ENCODE measurements at places on chromosomes 6 and 20. TPM values are rescaled to one million over a fixed set of nuclear protein-coding genes. Genes with fewer than 3 reads are reported as not detected.

The CLPSL2 gene
- not detected for total RNA-seq

The ID1 gene
- 1,163 TPM for total RNA-seq

The HRH3 gene
- total RNA-seq, result not detected

The SLC22A1 gene
- total RNA-seq, result under 0.01 TPM

The RAET1L gene
- not detected for total RNA-seq

The RPS18 gene
- 10,287 TPM for total RNA-seq

The PLAGL1 gene
- total RNA-seq, result 42.8 TPM

The FKBP5 gene
- total RNA-seq, result 26.4 TPM

The PDYN gene
- total RNA-seq, result not detected

The SLC17A2 gene
- total RNA-seq, result not detected

The BNIP5 gene
- not detected for total RNA-seq

The SEC63 gene
- 10.5 TPM for total RNA-seq

The TMEM170B gene
- 1.6 TPM for total RNA-seq

- DNase-seq, result no peak
These were observed 188.0 kb upstream of the TENT5A start for GRCh38 chr6:81940451-81940985.

GRCh38 chr6:158559338-158559894 is 475 bp upstream of the TMEM181 start:
- DNase-seq, result no peak

DNA sequence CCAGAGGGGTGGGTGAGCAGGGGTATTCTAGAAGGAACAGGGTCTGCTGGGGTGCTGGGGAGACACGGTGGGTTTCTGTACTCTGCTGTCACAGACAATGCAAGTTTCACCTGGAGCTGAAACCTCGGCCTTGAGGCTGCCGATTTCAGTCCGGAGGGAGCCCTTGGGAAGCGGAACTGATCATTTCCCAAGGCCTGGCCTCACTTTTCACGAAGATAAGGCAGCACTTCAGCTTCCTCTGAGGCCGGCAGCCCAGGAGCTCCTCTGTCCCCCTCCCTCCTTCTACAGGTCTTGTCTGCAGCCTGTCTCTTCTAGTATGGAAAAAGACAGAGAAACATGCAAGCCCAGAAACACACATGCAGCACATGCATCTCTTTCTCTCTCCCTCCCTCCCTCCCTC is 242.1 kb downstream of the CDC5L start:
- no peak for DNase-seq

DNA sequence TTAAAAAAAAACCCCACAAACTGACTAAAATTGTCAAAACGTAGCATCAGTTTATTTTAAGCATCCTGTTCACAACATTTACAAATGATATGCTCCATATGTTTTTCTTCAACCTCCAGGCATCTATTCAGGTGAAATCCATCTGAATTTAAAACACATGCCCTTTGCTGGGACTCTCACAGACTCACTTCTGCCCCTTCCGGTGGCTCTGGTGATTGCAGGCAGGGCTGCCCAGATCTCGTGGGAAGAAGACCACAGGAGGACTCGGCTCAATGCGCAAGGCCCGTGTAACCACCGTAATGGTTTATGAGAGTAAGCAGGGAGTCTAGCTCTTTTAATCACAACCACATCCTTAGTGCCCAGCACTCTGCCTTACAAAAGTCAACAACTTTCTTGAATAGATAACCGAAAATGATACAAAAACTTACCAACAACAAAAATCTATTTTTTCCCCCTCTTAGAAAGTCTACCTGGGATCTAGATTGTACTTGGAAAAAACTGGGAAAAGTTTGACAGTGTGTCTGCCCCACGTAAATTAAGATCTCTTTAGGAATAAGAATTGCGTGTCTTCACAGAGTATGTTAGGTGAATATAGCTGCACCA is 139.1 kb downstream of the KIF16B start:
- no peak for DNase-seq

GRCh38 chr6:285030-285771 is 7.1 kb upstream of the DUSP22 start:
- DNase-seq, result no peak

DNA sequence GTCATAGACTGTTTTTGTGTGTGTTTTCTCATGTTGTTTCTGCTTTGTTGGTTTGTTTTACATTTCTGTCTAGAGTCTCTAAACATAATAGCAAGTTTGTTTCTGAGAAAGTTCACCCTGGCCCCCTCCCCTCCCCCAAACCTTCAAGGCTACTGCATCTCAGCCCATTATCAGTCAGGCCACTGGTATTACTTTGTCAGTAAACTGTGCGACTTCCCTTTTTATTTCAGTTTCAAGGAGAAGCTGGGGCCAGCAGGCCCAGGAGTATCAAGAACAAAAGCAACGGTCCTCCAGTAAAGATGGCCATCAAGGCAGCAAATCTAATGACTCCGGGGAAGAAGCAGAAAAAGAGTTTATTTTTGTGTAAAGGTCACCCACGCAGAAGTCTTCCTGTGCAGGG is 32.8 kb upstream of the SCGN start:
- DNase-seq, result peak; percentile 48

GRCh38 chr20:13355411-13355810 is 134.3 kb downstream of the ISM1 start:
- no peak for DNase-seq

DNA sequence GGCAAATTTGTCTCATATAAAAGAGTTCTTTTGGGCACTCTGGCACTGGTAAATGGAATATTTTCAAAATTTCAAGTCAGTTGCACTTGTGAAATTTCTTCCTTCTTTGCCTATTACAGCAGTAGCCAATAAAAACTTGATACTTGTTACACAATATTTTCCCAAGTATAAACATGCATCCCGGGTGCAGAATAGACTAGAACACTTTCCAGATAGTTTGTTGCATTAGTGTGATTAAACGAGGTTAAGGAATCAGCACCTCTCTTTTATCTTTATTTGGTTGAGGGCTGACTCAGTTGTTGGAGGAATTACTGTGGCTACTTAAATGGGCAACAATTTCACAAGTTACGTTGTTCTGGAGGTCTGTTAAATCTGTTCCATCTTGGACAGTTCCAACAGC is 467.5 kb downstream of the CDKAL1 start:
- DNase-seq, result no peak

DNA sequence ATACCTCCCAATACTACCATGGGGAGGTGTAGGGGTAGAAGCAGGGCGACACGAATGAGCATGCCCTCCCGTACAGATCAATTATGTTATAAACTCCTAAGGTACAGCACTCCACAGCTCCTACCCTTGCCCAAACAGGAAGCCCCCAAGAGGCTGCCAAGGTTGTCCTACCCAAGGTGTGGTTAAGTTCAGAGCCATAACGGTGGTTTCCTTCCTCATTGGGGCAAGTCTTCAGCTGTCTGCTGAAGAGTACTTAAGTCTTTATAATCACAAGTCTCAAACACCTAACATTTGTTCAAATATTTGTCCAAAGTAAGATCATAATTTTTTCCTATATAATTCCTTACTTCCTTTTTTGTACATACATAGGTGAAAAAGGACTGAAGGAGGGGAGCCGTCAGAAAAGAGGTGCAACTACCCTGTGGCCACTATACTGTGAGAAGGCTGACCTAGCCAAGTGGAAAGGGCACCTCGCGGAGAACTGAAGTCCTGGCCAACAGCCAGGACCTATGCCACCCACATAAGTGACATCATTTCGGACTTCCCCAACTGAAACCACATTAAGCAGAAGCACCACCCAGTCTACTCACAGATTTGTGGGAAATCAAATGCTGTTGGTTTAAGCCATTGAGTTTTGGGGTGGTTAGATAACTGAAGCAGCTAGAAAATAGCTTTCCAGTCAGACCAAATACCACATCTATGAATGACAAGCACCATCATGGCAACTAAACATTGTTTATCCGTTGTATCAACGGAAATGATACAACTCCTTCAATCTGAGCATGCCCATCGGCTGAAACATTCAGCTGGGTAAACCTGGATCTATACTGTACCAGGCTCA is 2.9 kb upstream of the RAB22A start:
- DNase-seq, result peak; percentile 90

DNA sequence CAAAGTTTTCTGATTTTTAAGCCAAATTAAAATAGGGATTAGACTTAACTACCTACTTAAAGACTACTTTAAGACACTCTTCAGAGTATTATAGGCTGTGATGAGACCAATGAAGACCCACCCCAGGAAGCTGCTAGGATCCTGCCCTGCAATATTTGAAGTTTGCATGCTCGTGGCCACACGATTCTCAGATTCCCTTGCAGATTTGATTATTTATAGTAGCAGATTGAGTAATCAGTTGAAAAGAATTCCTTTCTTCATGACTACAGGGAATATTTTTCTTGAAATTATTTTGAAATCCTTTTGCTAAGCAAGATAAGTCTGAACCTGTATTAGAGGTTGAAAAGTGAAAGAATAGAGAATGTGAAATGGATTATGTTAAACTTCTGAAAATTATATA is 122.3 kb downstream of the B3GAT2 start:
- DNase-seq, result no peak

DNA sequence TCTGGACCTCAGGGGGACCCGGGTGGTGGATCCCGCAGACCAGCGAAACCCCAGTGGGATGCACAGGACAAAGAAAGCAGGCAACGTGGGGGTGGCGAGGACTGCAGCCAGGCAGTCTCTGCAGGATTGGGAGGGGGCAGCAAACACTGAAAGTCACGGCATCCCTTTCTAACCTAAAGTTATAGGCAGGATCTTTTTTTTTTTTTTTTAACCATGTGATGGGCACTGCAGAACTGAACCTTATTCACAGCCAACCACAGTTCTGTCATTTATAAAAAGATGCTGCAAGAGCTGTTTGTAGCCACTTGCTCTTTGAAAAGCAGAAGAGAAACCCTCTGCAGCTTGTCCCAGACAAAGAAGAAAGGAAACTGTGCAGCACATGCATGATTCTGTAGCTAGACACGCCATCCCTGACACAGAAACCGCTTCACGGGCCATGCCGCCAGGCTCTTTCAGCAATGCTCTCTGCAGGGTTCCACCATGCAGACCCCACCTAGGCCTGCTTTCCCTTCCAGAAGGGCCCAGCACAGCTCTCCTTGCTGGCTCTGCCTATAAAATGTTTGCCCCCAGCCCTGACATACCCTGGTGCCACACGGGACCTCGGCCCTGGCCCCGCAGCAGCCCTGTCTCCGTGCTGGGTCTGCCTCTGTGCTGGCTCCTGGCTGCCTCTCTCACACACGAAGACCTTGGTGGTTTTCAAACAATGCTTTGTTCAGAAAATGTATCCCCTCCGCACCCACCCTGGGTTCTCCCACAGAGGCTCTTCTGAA is 70.8 kb downstream of the PYGB start:
- DNase-seq, result no peak

DNA sequence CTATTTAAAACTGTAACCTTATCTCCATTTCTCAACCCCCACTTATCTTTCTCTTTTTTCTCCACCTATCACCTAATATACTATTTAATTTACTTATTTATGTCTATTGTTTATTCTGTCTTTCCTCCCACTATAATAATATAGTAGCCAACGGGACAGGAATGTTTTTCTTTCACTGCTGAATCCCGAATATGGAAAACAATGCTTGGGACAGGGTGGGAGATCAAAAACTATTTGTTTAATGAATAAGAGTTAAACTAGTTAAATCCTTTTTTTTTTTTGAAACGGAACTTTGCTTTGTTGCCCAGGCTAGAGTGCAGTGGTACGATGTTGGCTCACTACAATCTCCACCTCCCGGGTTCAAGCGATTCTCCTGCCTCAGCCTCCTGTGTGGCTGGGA is 6.4 kb downstream of the SRPK1 start:
- DNase-seq, result no peak

GRCh38 chr20:63471717-63471980 is 806 bp downstream of the KCNQ2 start:
- no peak for DNase-seq

DNA sequence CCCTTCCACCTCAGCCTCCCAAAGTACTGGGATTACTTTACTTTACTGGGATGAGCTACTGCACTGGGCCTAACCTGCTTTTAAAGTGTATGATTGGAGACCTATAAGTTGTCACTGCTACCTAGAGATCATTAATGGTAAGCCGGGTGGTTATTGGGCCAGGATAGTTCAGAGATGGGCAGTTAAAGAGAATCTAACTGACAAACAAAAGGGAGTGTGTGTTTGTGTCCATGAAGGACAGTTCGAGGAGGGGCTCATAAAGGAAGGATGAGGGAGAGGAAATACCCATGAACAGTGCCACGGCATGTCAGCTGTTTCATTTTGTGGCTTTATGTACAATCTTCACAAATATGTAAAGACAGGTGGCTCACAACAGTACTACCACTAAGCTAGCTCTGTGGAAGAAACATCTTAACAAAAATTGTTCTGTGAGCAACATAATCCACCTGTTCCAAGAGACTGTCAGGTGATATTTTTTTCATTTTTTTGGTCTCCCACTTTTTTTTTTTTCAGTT is 69.7 kb upstream of the FAM8A1 start:
- no peak for DNase-seq

- no peak for DNase-seq
These were observed 58.4 kb downstream of the TRIM38 start for GRCh38 chr6:26021001-26021349.

- no peak for DNase-seq
These were observed 160.8 kb downstream of the COL9A1 start for GRCh38 chr6:70142034-70142433.

DNA sequence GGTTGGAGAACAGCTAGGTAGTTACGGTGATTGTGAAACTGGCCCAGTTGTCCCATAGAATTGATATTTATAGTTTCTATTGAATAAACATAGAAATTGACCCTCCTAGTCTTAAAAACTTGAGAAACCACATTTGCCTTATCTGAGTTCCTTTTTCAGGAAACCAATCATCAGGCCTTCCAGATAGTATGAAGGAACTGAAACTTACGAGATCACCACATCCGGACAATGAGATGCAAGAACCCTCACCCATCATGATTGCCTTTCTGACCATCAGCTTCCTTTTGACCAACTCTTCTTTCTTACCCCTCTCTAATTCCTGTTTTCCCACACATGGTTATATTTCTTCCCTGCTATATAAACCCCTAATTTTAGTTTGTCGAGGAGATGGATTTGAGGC is 21.8 kb downstream of the SLC35F1 start:
- DNase-seq, result no peak

GRCh38 chr6:53811082-53811481 is 16.3 kb downstream of the LRRC1 start:
- DNase-seq, result peak; percentile 13

DNA sequence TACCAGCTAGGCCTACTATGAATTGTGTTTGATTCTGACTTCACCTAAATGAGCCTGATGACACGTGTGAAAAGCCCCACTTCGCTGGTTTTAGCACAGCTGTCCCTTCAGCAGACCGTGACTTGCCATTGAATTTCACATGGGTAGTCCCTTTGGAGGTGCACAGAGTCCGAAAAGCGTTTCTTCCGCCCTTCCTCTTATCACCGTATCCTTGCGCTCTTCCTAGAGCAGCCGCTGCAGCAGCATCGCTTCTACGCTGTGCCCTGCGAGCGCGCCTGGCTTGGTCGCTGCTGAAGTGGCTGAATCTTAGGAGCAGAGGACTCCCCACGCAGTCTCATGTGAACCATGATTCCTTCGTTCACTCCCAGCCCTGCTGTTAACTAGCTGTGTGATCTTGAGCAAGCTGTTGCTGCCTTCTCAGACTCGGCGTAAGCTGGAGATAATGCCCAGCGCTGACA is 127.0 kb downstream of the PACRG start:
- no peak for DNase-seq

Measured in hematopoietic multipotent progenitor cell (in vitro differentiated cells).